ENCODE measurements at places on chromosomes 4 and X. TPM values are rescaled to one million over a fixed set of nuclear protein-coding genes. Genes with fewer than 3 reads are reported as not detected.

The RNF128 gene
- 0.12 TPM for total RNA-seq

The MAGEA8 gene
- total RNA-seq, result not detected

The CSAG3 gene
- not detected for total RNA-seq

The CWH43 gene
- total RNA-seq, result not detected

The ADH6 gene
- total RNA-seq, result not detected

The CRLF2 gene
- total RNA-seq, result 0.51 TPM

The CACNA1F gene
- total RNA-seq, result not detected

The POU4F2 gene
- total RNA-seq, result not detected

The TMPRSS11F gene
- total RNA-seq, result not detected

The JAKMIP1 gene
- total RNA-seq, result 0.13 TPM

The JADE3 gene
- 8.0 TPM for total RNA-seq

The SAP30 gene
- 22.2 TPM for total RNA-seq

The GPR82 gene
- total RNA-seq, result not detected

The CA5B gene
- 3.4 TPM for total RNA-seq

The TGIF2LX gene
- not detected for total RNA-seq

The NEXMIF gene
- 0.17 TPM for total RNA-seq

The CXCL10 gene
- total RNA-seq, result not detected

The GAGE13 gene
- not detected for total RNA-seq

The ZC4H2 gene
- 7.4 TPM for total RNA-seq

All from heart right ventricle (tissue), 16 donors.